ENCODE measurements at places on chromosomes 13 and 19. TPM values are rescaled to one million over a fixed set of nuclear protein-coding genes. Genes with fewer than 3 reads are reported as not detected.

GRCh38 chr13:44032802-44033201 is 153.1 kb downstream of the LACC1 start:
- no peak for DNase-seq

DNA sequence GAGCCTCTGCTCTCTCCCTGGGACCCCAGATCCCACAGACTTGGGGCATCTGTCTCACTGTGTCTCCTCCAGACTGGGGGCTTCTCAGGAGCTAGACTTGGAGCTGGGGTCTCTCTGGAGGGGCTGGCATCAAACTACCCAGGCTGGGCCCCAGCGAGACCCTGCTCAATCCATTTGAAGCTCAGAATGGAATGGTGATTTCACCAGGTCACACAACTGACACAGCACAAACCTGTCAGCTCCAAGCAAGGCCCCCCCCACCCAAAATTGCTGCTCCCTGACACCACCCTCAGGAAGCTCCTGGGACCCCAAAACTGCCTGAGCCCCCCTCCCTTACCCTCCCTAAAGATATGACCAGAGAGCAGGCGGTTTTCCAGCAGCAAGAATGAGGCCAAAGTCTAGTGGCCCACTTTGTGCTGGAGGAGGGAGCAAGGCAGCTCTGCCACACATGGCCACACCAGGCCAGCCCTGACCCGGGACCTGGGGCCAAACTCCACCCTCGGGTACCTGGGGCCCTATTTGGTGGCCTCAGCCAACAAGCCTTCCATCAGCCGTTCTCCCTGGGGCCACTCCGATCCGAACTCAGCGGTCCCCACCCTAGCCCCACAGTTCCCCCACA is 2.4 kb downstream of the NR2F6 start:
- DNase-seq: no peak

GRCh38 chr19:30881930-30882329 is 467.3 kb downstream of the TSHZ3 start:
- no peak for DNase-seq

DNA sequence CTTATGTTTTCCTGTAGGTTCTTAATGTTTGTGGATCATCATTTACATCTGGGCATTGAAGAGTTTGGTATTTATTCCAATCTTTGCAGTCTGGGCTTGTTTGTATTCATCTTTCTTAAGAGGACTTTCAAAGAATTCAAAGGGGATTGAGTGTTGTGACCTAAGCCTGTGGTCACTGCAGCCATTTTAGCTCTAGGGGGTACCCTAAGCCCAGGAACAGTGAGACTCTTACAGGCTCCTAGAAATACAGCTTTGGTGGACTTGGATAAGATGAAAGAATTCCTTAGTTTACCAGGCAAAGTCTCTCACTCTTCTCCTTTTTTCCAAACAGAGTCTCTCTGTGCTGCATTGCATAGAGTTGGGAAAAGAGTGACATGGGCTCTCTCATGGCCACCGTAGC is 2539.0 kb upstream of the PCDH20 start:
- no peak for DNase-seq

- DNase-seq: no peak
Observed at GRCh38 chr19:56725829-56726424, 54.4 kb upstream of the ZNF835 start.

Gene FBXO27
- 4.3 TPM for polyA plus RNA-seq

- DNase-seq: no peak
Observed at GRCh38 chr19:14006766-14007562, 844 bp upstream of the RFX1 start.

GRCh38 chr13:35514801-35515502 is 38.5 kb upstream of the MAB21L1 start:
- no peak for DNase-seq

Gene ZFP36
- 295 TPM for polyA plus RNA-seq

DNA sequence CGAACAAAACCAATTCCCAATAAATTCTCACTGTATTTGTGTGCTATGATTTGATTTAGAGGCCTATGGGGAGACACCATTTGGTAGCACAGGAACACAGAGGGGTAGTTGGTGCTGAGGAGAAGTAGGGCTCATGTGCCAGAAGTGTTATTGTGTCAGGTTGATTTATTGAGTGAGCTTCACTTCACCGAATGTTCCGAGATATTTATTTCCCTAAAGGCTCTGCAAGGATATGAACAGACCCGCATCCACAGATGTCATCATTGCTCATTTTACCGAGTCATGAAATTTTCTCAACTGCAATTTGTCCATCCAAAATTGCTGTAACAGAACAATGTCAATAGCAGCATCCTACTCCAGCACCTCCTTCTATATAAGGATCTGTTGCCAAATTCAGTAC is 69.5 kb downstream of the DACH1 start:
- DNase-seq: no peak

Gene OR7A17
- 0.08 TPM for polyA plus RNA-seq

Gene ANGPTL8
- polyA plus RNA-seq: 1.0 TPM

Gene DNAJC3
- 30.2 TPM for polyA plus RNA-seq

DNA sequence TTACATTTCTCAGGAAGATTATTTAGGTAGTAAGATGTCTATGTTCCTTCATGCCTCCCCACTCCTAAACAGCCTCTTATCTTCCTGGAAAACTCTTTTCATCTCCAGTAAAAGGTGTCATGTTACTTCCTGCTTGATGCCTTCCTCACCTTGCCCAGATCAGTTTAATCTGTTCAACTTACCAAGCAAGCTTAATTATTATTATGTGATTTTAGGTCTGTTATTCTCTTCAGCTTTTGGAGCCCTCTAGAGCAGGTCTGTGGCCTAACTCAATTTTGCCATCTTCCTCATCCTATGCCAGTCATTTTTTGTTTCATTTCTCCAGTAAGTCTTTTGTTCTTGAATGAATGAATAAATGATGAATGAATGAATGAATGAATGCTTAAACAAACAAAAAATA is 528.4 kb downstream of the DCT start:
- no peak for DNase-seq

DNA sequence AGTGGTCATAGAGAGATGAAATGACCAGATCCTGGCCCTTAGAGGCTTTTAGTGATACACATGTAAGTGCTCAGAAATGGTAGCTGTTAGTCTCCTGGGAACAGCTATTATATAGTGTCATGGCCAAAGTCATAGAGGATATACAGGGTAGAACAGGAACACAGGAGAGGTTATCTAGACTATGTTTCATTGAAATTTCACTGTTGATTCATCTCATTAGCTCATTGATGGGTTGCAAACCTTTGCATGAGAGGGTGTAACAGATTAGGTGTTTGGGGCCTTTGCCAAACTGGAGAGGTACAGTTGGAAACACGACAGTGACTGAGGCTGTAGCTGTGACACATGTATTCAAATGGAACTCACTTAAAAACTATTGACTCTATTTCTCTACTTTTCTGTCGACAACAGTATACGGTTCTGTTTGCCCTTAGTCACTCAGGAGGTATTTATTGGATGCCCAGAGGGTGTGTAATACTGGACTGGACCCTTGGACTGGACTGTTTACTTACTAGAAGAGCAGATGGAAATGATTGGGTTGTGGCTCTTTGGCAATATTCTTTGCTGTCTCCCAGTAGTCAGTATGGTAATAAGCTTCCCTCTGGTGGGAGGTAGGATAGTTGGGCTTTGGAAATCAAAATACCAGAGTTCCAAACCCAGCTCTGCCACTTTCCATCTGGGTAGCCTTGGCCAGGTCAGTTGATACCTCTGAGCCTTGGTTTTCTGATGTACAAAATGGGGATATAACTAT is 29.8 kb downstream of the ARHGAP35 start:
- DNase-seq: no peak

- no peak for DNase-seq
Observed at GRCh38 chr19:56966225-56966696, 125.7 kb upstream of the PEG3 start.

- no peak for DNase-seq
Observed at GRCh38 chr13:21889651-21890050, 218.8 kb downstream of the FGF9 start.

Gene PCP2
- polyA plus RNA-seq: 1.4 TPM

- DNase-seq: no peak
Observed at GRCh38 chr13:50994651-50995050, 85.1 kb downstream of the RNASEH2B start.

DNA sequence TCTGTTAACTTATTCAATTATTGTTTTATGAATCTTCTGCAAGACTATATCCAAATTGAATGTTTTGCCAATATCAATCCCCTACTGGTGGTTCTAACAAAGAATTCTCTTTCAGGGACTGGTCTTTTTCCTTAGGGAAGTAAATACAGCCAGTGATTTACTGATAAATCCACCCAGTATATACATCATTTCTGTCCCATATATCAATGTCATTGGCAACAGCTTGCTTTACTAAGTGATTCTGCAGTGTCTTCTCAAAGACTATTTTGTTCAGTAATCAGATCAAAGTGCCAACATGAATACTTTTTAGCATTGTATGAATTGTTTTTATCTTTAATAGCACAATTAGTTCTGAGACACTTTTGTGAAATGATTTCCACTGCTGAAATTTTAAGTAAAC is 114.0 kb upstream of the OBI1 start:
- DNase-seq: no peak

DNA sequence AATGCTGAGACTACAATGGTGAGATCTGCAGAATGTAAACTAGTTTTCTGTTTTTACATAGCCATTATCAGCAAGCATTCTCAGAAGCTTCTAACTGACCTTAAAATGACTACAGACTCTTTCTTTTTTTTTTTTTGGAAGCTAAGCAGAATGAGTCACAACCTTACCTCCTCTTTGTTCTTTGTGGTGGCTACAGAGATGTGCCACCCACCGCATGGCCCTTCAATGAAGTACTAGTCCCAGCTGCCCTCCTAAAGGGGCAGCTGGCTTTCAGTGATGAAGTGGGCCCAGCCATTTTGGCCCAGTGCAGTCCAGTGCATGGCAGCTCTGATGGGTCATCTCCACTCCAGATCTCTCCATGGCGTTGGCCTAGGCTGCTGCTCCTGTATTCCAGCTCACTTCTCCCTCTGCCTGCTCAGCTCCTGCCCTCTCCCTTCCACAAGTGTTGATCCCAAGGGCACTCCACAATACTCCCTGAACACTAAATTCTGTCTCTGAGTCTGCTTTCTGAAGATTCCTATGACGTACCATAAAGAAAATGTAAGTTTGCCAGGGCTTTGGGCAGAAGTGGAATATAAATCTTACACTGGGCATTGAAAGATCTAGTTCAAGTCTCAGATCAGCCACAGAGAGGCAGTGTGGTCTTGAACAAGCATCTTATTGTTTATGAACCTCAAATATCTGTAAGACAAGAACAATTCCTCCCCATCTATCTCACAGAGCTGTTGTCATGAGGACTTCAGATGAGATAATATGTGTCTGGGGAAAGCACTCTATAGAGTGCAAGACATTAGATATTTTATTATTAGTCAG is 85.6 kb downstream of the RXFP2 start:
- DNase-seq: no peak

GRCh38 chr19:47019431-47020041 is at the start of gene NPAS1:
Gene NPAS1 (plus strand): TSS chr19:47019837. CDS start chr19:47021048, 1,211 bp downstream.
- no peak for DNase-seq

Gene SLC25A41
- 0.95 TPM for polyA plus RNA-seq

- DNase-seq: peak; percentile 14
Observed at GRCh38 chr13:29402166-29402636, 193.3 kb downstream of the SLC7A1 start.

DNA sequence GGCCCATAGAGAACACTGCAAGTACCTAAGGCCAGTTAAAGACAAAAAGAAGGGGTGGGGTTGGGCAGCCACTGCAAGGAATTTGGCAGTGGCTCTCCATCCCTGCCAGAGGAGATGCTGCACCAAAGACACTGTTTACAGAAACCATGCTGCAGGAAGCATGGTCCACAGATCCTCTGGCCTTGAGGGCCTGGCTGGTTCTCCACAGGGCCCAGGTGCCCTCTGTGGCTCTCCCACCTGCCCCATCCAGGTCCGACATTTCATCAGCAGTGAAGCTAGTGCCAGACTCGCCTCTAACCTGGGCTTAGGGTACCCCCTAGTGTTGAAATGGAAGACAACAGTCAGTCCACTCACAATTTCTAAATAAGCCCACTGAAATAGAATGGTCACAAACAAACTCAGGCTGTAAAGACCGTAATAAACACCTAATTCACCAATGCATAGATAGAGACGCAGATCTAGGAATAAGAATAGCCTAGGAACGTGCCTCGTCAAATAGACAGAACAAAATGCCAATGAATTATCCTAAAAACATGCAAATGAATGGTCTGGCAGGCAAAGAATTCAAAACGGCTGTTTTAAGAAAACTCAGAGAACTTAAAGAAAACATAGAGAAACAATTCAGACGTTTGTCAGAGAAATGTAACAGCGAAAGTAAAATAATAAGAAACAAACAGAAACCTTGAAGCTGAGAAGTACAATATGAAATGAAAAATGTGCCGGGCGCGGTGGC is 23.3 kb downstream of the LYPD4 start:
- DNase-seq: no peak

Gene ANO8
- polyA plus RNA-seq: 9.8 TPM

Gene CYP4F11
- polyA plus RNA-seq: not detected

GRCh38 chr13:86383151-86383550 is 583.9 kb upstream of the SLITRK6 start:
- DNase-seq: no peak

DNA sequence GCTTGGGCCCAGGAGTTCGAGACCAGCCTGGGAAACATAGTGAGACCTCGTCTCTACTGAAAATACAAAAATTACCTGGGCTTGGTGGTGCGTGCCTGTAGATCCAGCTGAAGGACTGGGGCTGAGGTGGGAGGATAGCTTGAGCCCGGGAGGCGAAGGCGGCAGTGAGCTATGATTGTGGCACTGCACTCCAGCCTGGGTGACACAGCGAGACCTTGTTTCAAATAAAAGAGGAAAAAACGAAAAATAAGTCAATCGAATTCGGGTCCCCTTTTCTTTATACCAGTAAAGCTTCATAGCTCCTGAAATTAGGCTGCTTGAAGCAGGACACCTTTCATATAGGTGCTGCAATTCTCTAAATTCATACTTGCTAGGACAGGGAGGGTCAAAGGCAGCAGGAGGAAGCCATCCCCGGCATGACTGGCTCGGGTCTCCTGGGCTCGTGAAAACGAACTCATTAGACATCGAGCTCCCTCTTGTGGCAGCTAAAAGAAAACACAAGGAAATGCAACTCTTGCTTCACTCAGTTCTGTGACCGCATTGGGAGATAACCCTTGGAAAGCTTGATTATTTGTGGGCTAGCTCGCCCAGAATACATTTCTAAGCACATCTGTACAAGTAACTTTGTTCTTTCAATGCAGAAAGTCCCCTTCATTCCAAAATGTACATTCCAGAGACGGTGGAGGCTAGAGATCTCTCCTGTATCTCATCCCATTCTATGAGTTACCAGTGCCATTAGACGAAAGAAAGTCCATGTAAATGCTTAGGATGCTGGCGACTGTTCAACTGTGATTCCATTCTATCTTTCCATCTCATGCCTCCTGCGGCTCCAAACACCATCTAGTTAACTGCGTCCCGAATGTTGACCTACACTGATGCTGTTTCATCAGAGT is 16.8 kb downstream of the FPR2 start:
- peak; percentile 70 for DNase-seq

DNA sequence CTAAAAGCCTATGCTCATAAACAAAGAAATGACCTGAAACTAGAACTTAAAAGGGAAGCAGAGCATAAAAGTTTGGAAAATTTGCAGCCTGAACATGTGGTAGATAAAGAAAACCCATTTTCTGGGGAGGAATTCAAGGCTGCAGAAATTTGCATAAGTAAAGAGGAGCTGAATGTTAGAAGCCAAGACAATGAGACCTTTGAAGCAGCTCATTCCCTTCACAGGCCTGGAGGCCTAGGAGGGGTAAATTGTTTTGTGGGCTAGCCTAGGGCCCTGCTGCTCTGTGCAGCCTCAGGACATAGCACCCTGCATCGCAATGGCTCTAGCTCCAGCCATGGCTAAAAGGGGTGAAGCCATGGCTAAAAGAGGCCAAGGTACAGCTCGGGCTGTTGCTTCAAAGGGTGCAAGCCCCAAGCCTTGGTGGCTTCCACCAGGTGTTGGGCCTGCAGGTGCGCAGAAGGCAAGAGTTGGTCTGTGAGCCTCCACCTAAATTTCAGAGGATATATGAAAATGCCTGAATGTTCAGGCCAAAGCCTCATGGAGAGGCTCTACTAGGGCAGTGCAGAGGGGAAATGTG is 38.3 kb downstream of the ZIC2 start:
- DNase-seq: no peak

Data from left lung (tissue), 14 donors.